Brain (organoid and tissue), 16 donors: ENCODE measurements at places on chromosomes 1 and 21.

DNA sequence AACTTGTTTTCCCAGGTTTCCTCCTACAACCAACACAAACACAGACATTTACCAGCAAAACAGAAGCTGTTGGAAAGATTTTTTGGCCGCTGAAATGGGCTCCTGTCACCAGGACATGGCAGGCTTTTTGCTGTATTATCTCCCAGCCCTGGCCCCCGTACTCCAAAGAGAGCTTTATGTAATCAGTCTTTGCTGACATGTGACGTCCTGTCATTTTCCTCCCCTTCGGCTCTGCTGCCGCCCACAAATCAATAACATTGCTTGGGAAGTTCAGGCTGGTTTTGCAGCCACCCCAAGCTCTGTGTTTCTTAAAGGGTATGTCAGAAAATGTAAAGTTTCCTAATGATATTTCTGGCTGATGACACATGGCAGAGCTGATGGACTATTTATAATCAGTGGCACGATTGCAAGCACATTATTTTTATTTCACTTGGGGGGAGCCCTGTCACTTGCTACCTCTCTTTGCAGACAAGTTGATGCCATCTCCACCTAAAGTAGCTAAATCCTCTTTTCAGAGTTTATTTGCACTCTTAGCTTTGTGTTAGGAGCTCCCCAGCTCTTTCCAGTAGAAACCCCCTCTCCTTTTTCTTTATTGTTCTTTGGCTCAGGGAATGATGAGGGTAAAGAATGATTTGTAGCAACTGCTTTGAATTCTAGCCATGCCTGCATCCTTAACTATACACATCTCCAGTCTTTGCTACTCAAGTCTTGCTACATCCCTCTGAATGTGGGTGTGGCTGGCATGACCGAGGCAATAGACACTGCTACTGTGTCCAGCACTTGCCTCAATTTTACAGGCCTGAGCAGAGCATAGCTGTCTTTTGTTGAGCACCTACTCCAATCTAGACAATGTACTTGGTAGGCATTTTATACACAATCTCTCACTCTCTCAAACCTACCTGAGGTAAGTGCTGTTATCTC lies 67.3 kb downstream of the ELAVL4 start:
- no peak for DNase-seq

- DNase-seq: no peak
These were observed 28.9 kb upstream of the EVA1B start for GRCh38 chr1:36352125-36352909.

DNA sequence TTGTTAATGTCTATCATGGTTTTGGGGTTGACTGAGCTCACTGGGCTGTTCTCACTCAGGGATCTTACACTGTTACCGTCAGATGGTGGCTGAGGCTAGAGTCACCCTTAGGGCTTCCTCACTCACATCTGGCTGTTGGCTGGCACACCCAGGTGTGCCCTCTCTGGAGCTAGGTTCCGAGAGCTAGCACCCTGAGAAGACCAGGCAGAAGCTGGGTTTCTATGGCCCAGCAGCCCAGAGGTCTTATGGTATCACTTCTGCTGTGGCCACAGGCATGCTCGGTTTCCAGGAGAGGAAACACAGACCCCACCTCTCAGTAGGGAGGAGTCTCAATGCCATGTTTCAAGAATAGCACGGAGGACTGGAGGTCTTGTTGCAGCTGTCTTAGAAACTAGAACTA lies 20.7 kb upstream of the KIF1B start:
- no peak for DNase-seq

GRCh38 chr1:167669209-167670124 lies 39.4 kb downstream of the RCSD1 start:
- DNase-seq: no peak

DNA sequence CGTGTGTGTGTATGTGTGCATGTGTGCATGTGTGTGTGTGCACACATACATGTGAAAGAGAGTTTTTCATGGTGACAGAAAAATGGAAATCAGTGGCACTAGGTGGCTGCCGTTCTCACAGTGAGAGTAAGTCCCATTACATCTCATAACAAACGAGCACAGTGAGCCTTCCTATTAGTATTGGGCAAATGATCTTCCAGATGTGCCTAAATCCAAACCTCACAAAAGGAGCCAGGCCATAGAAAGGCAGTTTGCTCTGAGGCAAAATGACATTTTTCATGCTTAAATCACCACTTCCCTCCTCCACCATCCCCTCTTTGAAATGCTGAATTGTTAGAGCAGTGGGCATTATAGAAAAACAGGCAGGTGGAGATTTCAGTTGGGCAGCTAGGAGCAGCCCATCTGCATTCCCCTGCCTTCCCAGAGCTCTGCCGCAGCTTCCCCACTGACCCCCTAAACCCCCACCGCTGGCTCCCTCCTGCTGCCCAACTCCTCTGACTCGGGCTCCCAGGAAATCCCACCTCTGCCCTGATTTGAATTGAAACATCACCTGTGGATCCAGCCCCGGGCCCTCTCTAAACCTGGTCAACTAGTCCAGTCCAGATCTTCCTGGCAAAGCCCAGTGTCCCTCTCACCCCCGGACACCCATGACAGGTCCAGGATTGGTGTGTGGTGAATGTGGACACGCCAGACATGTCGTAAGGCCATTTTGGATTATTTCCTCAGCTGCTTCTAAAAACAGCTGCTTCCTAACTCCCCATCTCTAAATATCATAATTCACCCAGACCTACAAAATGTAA lies 190.5 kb downstream of the SEC16B start:
- DNase-seq: peak; percentile 63

DNA sequence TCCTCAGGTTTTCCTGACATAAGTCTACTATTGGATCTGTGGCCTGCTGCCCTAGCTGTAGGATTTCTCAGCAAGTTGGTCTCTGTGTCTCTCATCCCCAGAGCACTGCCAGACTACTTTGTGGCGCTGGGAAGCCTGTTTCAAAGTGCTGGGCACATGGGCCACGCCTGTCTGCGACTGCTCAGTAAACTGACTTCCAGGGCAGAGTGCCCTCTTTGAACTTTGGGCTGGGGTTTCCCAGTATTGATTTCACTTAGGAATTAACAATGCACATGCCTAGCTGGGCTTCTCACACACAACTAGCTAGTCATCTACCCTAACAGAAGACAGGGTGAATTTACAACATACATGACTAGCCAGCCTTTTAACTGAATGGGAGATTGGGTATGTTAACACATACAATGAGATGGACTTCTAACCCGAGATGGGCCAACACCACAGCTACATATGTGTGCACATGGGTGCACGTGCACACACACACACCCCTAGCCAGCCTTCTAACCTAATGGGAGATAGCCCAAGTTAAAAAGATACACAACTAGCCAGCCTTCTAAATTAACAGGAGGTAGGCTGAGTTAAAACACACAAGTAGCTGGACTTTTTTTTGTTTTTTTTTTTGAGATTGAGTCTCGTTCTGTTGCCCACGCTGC lies 6.9 kb upstream of the TRIM17 start:
- DNase-seq: no peak

DNA sequence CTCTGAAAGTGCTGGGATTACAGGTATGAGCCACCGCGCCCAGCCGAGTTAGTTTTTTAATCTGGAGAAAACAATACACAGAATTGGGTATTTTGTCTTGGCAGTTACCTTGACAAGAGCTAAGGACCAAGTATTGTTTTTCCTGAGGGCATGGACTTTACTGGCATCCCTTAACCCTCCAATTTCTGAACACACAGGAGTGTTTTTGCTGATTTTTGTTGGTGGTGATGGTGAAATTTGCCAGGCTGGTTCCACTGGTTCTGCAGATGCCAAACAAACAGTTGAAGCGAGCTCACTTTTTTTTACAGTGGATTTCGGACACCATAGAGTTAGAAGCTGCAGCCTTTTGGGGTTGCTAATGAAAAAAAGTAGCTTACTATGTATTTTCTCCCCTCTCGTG lies 37.2 kb upstream of the SH3D21 start:
- DNase-seq: no peak

DNA sequence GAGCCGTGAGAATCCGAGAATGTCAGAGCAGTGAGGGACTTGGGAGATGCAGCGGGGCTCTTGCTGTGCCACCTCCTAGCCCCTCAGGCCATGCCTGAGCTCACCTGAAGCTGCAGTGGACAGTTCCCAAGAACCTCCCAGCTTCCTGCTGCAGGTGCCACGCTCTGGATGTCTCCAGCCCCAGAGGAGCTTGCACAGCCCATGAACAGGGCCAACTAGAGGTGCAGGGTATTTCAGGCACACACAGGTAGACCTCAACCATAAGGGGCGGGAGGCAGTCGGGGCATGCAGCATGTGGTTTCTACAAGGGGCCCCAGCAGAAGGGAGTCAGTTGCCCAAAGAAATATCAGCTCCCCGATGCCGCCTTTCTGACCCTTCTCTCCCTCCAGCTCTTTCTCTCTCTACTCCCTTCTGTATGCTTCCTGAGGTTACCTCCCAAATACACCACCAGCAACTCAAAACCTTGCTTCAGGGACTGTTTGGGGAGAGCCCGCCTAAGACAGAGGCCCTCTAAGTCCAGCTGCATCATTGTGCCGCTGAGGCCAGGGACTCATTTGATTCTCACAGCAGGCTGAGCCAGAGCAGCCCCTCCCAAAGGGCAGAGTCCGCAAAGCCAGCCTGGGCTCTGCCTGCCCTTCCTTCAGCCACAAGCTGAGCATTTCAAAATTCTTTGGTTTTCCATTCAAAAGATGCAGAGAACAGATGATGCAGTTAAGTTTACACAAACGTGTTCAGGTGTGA lies 209.8 kb downstream of the MATN1 start:
- no peak for DNase-seq

DNA sequence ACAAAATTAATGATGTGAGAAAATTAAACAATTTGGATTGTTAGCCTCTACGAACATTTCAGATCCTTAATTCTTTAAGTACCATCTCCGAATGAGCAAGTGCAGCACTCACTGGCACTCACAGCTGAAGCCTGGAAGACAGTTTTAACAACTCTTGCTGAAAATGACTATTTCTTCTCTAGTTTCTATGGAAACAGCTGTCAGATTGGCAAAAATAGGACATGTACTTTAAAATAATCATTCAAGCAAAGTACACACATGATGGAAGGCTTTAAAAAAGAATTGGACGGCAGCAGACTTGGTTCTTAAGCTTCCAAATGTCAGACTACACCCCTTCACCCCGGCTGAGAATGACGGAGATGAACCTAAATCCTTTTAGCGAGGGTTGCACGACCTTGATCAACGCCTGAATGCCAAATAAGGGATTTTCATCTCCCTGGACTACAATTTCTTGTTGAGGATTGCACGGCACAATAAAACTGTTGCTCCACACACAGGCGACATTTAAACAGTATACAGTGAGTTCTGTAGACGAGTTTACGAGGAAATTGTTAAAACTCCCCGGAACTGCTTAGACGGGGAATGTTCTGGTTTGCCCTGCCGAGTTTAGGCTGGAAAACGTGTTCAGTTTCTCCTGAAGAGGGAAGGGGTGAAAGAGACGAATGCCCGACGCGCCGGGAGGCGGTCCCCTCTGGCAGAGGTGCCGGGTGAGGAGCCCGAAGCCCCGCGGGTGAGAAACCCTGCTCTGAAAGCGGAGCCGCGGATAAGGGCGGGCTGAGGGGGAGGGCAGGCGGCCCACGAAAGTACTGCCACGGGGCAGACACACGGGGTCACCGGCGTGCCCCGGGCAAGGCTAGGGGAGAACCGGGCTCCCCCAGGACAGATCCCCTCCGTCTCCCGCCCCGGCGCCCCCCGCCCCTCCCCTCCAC lies 671 bp downstream of the OMA1 start:
- peak; percentile 96 for DNase-seq

DNA sequence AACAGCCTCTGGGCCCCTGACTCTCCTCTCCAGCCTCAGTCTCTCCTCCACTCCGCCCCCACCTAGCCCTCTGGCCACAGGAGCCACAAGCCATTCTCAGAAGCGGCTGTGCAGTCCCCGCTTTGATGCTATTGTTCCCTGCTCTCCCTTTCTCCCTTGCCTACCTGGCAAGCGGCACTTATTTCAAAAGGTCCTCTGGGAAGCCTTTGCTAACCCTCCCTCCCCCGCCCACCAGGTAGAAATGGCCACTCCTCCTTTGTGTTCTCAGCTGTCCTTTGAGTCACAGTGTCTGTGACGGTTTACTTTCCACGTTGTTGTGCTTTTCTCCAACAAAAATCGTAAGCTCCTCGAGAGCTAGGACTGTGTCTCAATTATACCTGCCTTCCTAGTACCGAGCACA lies 338.4 kb upstream of the PROX1 start:
- DNase-seq: no peak

DNA sequence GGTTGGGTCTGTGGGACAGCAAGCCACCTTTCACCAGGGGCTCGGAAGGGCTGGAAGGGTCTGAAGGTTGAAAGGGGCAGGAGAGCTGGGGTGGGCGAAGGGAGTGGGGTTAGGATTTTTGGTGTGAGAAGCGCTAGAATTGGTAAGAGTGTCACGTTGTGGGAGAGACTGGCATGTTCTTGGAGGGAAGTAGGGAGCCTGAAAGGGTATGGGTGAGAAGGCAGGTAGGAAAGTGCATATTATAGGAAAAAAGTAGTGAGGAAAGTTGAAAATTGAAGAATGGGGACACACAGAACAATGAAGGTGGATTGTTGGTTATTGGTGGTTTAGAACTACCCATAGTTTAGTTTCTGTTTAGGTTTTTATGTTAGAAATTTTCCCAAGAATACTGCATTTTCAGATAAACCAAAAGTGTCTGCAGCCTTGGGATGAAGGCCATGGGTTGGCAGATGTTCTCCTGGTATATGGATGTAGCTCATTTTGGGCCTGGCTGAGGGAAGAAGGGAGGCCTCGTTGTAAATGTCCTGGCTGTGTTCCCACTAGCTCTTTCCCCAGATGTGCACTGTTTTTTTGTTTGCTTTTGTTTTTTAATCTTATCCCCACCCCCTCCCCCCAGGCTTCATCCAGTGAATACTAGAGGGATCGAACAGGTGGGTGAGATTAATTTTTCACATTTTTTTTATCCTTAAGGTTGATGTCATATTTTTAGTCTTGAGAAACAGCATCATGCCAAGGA lies 1.2 kb downstream of the LRRC42 start:
- DNase-seq: no peak

GRCh38 chr1:174032671-174033222 lies 10.6 kb upstream of the RC3H1 start:
- no peak for DNase-seq
